Dermis microvascular lymphatic vessel endothelial cell (primary cell): ENCODE measurements at places on chromosomes 1 and 21.

DNA sequence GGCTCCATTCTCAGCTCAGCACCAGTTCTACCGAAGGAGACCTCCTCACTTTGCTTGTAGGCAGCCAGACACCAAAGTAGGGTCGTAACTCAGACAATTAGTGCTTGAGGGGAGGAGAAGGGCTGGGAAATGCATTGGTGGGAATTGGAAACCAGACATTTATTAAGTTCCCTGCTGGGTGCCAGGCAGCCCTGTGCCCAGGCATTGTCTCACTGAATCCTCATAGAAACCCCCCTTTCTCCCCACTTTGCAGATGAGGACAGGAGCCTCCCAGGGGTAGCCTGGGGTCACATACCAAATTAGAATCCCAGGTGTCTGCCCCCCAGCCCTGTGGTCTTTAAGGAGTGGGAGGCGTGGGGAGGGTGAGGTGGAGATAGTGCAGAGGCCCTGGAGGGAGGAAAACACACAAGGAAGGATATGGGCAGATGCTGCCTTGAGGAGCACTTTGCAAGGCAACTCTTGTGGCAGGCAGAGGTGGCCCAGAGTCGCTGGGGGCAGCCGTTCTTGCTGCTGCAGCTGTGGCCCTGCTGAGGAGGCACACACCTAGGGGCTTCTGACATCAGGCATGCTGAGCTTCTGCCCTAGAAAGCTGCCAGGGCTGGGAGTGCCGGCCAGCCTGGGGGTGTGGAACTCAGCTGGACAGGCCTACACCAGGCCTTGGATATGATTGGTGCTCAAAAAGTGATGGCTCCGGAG lies 29.4 kb downstream of the CDK18 start:
- DNase-seq = no peak

DNA sequence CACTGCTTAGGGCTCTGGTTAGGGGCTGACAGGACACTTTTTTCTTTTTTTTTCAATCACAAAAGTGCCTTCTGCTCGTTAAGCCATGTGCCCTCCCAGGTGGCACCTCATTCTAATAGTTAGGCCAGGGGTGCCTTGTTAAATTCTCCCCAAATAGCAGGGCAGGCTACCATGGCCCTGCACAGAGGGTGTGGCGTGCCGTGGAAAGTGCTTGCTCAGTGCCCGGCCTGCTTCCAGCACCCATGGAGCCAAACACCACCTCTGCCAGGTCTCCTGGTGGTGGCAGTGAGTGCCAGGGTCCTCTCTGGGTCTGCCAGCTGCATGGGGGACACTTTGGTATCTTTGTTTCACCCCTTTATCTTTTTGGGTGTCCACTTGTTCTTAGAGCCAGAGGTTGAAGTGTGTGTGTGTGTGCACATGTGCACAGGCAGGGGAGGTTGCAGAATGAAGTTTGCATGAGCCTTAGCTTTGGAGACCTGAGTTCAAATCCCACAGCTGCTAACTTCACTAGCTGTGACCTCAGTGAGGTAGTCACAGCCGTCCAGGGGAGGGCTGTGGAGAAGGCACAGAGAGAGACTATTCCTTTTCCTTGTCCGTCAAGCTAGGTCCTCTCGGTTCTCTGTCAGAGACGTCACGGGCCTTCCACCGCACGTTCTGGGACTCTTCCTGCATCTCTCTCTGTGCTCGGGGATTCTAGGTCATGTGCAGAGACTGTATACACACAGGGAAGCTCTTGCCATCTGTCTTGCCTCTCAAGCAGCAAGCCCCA lies 39.9 kb upstream of the CSF3R start:
- DNase-seq = no peak

GRCh38 chr1:109969146-109969829 lies 15.3 kb upstream of the AHCYL1 start:
- DNase-seq = no peak

GRCh38 chr1:61081686-61082310 lies 563 bp upstream of the NFIA start:
- DNase-seq = peak; percentile 69

DNA sequence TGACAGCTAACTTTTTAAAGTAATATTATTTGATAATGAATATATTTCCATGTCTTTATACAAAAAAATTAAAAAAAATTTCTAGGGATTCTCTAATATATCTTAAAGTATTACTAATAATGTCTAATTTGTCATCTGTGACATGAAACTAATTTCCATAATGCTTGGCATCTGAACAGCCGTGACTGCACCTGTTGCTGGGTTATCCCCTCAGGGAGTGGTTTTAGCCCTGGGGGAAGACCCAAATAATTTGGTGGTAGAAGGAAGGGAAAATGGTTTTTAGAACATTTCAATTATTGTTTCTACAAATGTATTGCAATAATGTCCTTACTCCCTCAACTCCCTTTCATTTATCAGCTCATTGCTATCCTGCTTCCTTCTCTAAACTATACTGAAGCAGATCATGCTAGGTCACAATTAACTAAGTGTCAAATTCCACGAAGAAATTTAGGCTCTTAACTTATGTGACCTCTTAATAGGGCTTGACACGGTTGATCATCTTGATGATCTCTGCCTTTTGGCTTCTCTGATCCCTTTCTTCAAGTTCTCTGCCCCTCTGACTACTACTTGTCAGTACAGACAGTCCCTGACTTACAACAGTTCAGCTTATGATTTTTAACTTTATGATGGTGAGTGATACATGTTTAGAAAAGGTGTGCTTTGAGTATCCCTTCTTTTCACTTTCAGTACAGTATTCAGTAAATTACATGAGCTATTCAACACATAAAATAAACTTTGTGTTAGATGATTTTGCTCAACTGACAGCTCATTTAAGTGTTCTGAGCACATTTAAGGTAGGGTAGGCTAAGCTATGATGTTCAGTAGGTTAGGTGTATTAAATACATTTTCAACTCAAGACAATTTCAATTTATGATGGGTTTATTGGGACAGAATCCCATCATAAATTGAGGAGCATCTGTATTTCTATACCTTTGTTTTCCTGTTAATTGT lies 26.4 kb upstream of the DPH5 start:
- DNase-seq = no peak
